ENCODE measurements at places on chromosomes 13 and 19.

DNA sequence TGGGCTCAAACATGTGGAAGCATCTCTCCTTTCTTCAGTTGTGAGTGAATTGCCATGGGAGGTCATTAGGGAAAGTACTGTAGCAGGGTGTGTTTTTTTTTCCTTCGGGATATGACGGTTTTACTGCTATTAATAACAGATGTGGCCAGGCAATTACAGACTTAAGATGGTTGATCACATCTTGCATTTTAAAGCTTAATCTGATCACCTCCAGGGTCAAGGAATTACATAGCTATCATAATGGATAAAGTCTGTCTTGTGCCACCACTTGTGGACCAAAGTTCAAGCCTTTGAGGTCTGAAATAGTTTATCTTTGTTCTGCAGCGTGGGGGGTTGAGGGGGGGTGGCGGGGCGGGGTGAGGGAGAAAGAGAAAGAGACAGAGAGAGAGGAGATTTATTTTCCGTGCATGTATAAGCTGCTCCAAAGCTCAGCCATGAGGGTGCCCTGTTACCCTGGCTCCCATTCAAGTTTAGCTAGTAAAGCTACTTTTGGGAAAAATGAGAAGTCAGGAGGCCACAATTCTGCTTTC lies 5.5 kb upstream of the SERP2 start:
- no peak for DNase-seq

- DNase-seq, result peak; percentile 63
These were observed 24.1 kb downstream of the SLC25A30 start for GRCh38 chr13:45393941-45394570.

- DNase-seq, result no peak
These were observed 26.6 kb upstream of the ZMYM5 start for GRCh38 chr13:19890030-19890429.

DNA sequence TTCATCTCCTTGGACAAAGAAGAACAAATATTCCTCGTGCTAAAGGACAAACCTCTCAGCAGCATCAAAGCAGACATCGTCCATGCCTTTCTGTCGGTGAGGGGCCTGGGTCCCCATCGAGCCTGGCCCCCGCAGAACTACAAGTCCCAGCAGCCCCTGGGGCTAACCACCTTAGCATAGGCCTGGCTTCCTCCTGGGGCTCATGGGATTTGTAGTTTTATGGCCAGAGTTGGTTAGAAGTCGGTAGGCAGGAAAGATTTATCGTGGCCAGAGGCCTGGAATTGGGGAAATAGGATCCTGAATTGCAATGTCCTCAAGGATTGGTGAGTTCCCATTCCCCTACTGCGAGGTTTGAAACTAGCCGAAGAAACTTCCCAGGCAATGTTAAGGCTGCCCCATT lies 19.6 kb downstream of the TMEM150B start:
- peak; percentile 75 for DNase-seq
